ENCODE measurements at places on chromosomes 6 and 20. TPM values are rescaled to one million over a fixed set of nuclear protein-coding genes. Genes with fewer than 3 reads are reported as not detected.

HLA-DOB gene
- total RNA-seq = not detected

HTR1B gene
- total RNA-seq = 12.0 TPM

CLIC5 gene
- 7.6 TPM for total RNA-seq

SMLR1 gene
- not detected for total RNA-seq

SLC35D3 gene
- total RNA-seq = not detected

HCK gene
- 16.8 TPM for total RNA-seq

FAM83C gene
- not detected for total RNA-seq

PPP1R10 gene
- 52.6 TPM for total RNA-seq

DEFB132 gene
- 0.32 TPM for total RNA-seq

GRM4 gene
- total RNA-seq = not detected

TMEM14C gene
- total RNA-seq = 79.6 TPM

SNX21 gene
- total RNA-seq = 182 TPM

BPIFB4 gene
- total RNA-seq = not detected

SYNGAP1 gene
- total RNA-seq = 33.7 TPM

SOX18 gene
- total RNA-seq = 244 TPM

MYCT1 gene
- total RNA-seq = 15.6 TPM

CARMIL1 gene
- total RNA-seq = 16.1 TPM

MAK gene
- not detected for total RNA-seq

DSP gene
- 7.2 TPM for total RNA-seq

MUC22 gene
- total RNA-seq = not detected

TGM2 gene
- 529 TPM for total RNA-seq

FNDC1 gene
- total RNA-seq = 0.11 TPM

TCP11 gene
- 0.43 TPM for total RNA-seq

HCRTR2 gene
- not detected for total RNA-seq

HLA-DQA1 gene
- total RNA-seq = 2.0 TPM

MOG gene
- not detected for total RNA-seq

LY6G5C gene
- 0.96 TPM for total RNA-seq

PAK5 gene
- not detected for total RNA-seq

TPBG gene
- 60.1 TPM for total RNA-seq

KCNK5 gene
- total RNA-seq = 2.6 TPM

RFX6 gene
- total RNA-seq = not detected

PREX1 gene
- total RNA-seq = 75.4 TPM

SLC22A1 gene
- not detected for total RNA-seq

SOBP gene
- total RNA-seq = 5.4 TPM

FAXC gene
- not detected for total RNA-seq

DNAH8 gene
- not detected for total RNA-seq
